ENCODE measurements at places on chromosomes 7 and 10. TPM values are rescaled to one million over a fixed set of nuclear protein-coding genes. Genes with fewer than 3 reads are reported as not detected.

- no peak for DNase-seq
Measured at GRCh38 chr7:128407751-128408708, 1.8 kb downstream of the IMPDH1 start.

- no peak for DNase-seq
Measured at GRCh38 chr10:49834976-49835375, 72.9 kb upstream of the OGDHL start.

DNA sequence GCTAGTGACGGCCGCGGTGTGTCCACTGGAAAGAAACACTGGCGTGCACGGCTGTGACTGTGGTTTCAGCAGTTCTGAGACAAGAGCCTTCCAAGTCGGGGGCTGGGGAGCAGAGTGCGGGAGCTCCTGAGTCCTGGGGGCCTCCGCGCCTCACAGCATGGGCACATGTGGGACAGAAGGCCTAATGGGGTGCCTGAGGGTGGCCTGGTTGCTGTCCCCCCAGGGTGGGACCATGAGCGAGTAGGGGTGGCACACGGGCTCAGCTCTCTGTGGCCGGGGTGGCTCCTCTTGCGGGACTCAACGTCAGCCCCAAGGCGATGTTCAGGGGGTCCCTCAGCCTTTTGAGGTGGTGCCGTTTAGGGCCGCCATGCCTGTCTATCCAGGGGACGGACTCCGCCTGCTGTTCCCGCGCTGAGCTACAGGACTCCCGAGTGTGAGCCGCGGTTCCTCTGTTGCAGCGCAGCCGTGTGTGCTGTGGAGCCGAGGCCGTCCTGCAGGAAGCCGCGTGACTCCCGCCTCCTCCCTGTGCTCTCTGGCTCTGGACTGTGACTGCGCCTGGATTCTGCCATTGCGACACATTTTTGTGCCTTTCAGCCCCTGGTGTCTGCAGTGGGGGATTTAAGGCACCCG lies 23.5 kb upstream of the CHST12 start:
- DNase-seq, result no peak

DNA sequence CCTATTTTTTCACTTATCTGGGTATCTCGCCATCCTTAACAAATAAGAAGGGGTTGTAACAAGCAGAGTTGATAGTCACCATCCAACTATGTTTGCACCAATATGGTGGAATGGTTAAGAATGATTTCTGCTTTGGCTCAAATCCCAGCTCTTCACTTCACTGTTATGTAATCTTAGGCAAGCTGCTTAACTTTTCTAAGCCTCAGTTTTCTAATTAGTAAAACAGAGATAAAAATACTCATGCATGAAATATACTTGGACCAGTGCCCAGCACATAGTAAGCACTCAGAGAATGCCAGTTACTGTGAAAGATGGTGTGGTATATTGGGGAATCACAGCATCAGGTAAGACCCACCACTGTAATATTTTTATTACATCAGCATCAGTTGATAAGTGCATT lies 33.6 kb downstream of the ABCB1 start:
- no peak for DNase-seq

DNA sequence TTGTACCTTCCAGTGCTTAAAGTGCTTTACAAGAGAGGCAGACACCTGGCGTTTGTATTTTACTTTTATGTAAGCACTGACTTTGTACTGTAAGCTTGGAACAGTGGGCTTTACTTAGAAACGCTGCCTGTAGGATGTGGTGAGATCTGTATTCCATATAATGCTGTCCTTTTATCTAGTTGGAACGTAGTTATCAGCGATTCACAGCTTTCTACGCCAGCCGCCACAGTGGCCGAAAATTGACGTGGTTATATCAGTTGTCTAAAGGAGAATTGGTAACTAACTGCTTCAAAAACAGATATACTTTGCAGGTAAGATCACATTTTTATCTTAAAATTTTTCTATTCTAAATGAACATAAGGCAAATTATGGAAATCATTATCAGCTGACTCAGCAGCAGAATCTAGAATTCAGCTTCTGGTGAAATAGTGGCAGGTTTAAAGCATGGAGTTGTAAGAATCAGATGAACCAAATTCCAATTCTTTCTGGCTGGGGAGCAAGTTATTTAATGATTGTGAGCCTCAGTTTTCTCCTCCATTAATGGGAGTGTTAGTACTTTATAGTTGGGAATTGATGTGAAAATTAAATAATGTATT lies 91.5 kb downstream of the CUL1 start:
- DNase-seq, result no peak

DNA sequence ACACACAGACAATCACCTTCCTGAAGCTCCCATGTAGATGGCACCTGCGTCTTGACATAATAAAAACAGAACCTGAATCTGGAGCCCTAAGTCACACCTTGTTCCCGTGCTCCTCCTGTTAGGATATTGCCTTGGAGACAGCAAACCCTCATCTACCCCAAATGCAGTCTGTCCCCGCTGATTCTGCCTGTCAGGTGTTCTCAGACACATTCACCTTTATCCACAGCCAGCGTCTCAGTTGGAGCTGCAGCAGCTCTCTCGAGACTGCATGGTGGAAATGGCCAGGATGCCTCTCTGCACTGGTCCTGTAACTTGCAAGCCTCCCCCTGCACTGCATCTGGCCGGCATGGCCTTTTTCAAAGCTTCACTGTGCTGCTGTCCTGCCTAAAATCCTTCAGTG lies 218.0 kb upstream of the ZNF32 start:
- DNase-seq, result no peak

DNA sequence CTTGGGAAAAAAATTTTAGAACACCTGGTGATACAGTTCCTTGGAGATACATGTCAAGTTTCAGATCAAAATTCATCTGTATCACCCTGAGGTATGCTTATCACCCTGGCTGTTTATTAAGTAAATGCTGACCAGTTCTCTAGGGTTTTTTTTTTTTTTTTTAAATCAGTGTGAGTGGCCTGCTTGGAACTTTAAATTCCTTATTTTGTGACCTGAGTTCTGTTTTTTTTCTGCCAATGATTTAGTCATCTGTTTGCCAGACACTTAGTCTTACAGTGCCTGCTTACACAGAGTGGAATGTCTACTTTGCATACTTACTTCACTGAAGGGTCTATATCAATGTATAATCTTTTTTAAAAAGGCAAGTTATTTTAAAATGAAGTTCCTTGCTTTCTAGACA lies 1.8 kb downstream of the TSPAN13 start:
- DNase-seq, result no peak

DNA sequence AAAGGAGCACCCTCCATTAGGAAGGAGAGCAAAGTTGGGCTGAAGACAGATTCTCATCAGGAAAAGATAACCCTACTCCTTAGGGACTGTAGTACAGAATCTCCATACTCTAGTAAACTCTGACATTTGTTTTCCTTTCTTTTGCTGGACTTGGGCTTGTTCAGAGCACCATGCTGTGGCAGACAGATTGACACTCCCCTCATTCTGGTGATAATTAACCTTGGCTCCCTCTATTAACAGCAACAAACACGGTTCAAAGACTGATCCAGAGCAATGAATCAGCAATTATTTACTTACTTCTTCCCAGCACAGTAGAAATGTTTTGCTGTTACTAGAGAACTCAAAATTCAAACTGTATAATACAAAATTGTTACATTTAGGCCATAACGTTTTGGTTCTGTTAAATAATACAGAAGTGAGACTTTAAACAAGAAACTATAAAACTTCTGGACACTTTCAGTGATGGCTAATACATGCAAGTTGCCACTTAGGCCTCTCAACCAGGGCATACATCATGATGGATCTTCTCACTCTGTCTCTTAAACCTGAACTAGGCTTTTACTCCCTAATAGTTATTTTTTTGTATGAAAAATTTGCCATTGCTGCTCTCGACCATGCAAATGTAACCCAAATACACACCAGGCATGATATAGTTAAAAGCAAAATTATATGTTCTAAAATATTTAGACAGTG lies 639.0 kb downstream of the IPMK start:
- DNase-seq, result no peak

GRCh38 chr10:127133672-127134500 lies 62.5 kb downstream of the INSYN2A start:
- DNase-seq, result no peak

GRCh38 chr7:75823198-75823910 lies 9.7 kb upstream of the CCL24 start:
- DNase-seq, result no peak

DNA sequence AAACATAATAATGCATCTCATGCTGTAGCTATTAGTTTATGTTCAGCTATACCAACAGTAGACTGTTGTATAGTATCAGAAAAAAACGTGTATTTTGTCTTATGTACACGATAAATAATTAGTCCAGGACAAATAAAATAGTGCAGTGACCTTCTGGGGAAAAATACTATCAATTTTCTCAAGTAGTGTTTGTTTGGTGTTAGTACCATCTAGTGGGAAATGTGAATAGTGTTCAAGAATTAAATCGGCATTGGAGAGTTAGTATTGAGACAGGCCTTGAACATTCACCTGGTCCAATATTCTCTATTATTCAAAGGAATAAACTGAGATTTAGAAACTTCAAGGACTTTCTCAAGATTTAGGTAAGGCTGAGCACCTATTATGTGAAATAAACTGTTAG lies 21.7 kb upstream of the OR2A5 start:
- DNase-seq, result no peak

- DNase-seq, result no peak
Measured at GRCh38 chr7:55086413-55087201, 67.8 kb downstream of the EGFR start.

- DNase-seq, result peak; percentile 80
Measured at GRCh38 chr7:179209-179681, 13.1 kb upstream of the FAM20C start.

DNA sequence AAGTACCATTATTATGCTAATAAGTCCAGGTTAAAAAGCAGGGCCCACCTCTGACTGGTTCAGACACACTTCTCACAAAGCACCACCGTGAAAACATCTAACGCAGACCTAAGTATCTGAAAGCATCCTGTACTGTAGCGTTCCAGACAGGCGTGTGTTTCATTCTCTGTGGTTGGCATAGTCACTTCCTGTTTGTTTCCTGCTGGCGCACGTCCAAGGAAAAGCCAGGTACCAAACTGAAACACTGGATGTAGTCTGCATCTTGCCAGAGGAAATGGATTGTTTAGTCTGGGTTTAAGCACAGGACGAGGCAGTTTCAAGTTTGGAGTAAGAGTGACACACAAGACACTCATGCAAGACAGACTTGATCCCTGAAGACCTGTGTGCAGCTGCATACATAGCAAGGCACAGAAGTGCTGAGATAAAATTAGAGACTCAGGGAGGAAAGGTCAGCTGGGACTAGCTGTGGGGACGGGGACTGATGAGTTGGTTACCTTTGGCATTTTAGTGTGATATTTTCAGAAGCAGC lies 23.3 kb downstream of the BPGM start:
- DNase-seq, result peak; percentile 37

DNA sequence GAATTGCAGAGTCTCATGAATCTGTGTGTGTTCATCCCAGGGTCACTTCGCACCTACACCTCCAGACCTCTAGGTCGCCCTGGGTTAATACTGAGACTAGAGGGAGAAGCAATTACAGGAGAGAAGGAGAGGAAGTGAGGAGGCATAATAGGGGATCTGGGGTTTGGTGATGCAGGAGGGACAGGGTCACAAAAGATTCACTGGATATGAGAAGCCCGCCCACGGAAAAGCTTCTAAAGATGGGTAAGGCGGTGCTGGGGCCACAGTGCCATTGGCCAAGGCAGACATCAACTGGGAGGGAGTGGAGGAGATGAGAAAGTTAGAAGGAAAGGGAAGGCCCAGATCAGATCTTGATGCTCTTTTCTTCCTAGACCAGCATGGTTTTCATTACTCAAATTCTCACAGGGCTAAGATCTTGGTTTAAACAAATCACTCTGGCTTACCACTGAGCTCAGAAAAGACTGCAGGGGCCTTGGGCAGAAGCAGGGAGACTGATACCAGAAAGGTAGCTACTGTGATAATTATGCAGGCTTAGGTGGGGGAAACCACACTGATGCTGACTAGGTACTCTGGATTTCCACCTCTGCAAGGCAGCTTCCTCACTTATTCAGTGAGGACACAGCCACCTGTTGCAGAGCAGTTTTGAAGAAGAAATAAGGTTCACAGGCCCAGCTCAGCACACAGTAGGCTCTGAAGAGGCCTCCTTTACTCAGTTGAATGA lies 17.4 kb upstream of the ZNF273 start:
- no peak for DNase-seq

GRCh38 chr10:34223658-34224057 lies 591.4 kb downstream of the PARD3 start:
- no peak for DNase-seq

GRCh38 chr7:139018910-139019309 lies 16.9 kb downstream of the ZC3HAV1L start:
- no peak for DNase-seq

DNA sequence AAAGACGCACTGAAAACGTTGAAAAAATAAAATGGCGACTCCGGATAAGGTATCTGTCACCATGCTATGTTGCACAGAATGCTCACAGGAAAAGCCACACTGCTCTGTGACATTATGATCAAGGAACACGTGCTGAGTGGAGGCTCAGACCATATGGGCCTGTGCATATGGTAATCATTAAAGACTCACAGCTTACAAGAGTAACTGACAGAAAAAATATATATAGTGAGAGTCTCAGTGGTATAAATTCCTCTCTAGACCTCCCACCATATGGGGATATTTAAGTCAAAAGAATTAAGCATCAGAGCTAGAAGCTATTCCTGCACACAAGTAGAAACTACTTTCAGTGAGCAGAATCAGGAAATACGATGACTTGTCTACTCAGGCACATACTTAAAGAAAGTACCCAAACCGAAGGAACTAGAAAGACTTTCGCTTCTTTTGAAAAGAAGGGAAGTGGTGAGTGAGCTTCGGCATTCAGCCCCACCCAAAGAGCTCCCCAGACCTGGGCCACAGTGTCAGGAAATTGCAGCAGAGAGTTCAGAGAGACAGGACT lies 65.1 kb upstream of the MPP7 start:
- DNase-seq, result no peak

HOGA1 gene
- polyA plus RNA-seq, result 3.4 TPM

ANKRD61 gene
- polyA plus RNA-seq, result 0.13 TPM

WNT16 gene
- not detected for polyA plus RNA-seq

CUZD1 gene
- polyA plus RNA-seq, result 0.17 TPM

CALHM3 gene
- polyA plus RNA-seq, result not detected

GATA3 gene
- 0.64 TPM for polyA plus RNA-seq

ACTR3C gene
- polyA plus RNA-seq, result 1.4 TPM

UTF1 gene
- polyA plus RNA-seq, result not detected

POU6F2 gene
- polyA plus RNA-seq, result not detected

CTAGE4 gene
- polyA plus RNA-seq, result not detected

PNLIPRP2 gene
- 0.01 TPM for polyA plus RNA-seq

SPDYE8 gene
- not detected for polyA plus RNA-seq

MBL2 gene
- not detected for polyA plus RNA-seq

Measured in psoas muscle (tissue), 8 donors.